T-helper 2 cell (primary cell): ENCODE measurements at places on chromosomes 6 and 20.

DNA sequence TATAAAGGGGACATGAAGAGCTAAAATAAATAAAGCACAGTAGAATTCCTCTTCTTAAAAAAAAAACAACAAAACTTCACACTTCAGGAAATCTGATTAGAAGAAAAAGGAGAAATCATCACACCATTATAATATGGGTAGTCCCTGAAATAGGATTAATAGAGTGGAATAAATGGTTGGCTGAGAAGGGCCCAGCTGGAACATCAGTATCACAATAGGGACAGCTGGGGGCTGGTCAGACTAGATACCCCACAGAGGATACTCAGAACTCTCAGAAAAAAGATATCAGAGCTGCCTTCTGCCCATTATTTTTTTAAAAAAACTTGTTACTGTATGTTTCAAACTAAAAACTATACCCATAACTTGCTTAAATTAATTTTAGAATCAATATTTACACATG is 75.2 kb downstream of the DST start:
- no peak for DNase-seq

DNA sequence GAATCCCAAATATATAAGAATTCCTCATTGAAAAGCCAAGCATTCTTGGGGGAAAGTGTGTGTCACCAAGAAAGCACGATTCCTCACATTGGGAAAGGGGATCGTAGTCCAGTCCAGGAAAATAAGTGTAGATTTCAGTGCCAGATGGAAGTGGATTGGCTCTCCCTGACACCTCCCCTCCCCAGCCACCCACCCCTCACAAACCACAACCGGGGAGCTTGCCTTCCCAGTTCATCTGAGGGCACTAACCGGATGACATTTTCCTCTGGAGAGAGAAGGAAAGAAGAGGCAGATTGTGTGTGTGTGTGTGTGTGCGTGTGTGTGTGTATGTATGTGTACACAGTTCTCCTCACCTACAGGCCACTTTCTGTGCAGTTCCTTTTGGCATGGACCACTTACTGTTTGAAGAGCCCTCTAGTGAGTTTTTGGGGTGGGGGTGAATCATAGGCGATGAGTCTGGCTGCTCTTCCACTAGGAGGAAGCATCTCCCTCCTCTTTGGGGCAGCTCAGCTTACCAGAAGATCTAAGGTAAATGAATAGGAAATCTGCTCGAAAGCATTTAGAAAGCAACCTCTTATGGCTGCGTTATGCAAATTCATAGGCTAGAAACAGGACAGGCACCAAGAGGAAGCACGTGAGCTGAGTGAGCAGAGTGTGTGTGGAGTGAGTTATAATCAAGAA is 20.8 kb downstream of the DAAM2 start:
- no peak for DNase-seq

GRCh38 chr20:2795451-2795850 is 5.0 kb downstream of the CPXM1 start:
- DNase-seq, result no peak

- no peak for DNase-seq
Measured at GRCh38 chr20:1185316-1185741, 548 bp upstream of the TMEM74B start.

DNA sequence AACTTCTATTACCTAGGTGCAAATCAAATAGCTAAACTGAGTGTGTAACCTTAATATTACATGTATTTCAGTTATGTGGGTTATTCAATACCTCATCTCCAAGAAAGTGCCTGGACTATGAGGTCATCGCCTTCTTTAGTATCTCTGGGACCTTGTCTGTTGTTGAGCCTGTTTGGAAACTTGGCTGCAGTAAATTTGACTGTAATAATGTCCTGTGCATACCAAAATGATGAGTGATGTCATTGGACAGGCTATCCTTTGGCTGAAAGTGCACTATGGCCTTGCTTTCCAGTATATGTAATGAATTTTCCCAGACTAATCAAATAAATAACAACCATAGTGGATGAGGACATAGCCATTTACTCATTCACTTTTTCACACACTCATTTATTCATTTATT is 455.1 kb downstream of the ADGRB3 start:
- DNase-seq, result no peak

DNA sequence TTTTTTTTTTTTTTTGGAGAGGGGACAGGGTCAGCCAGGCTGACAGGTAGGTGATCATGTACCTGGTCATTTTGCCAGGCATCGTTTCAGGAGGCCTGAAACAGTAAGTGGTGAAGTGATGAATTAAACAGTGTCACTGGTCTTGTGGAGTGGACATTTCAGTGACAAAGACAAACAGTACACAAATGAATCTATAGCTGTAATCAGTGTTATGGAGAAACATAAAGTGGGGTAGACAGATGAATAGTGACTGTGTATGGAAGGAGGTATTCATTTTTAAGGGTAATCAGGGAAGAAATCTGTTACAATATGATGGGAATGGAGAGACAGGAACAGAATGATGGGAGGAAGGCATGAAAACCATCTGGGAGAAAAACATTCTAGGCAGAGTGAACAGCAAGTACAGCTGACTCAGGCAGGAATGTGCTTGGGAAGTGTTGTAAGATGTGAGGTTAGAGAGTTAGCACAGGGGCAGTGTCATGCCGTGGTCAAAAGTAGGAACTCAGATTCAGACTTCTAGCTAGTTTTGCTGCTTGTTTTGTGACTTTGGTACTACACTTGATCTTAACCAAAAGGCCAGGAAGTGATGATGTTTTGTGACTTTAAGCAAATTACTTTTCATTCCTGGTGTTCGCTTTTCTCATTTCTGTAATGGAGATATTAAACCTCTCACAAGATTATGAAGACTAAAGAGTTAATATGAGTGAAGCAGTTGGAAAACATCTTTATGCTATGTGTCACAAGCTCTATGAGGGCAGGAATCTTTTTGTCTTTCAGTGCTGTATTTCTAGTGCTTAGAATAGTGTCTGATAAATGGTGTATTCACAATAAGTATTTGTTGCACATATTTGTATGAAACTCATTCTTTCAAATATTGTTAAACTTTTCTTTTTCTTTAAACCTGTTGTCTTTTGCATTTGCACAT is 43.4 kb downstream of the QKI start:
- DNase-seq, result peak; percentile 48

GRCh38 chr20:63280929-63281545 is 8.4 kb downstream of the ARFGAP1 start:
- no peak for DNase-seq

DNA sequence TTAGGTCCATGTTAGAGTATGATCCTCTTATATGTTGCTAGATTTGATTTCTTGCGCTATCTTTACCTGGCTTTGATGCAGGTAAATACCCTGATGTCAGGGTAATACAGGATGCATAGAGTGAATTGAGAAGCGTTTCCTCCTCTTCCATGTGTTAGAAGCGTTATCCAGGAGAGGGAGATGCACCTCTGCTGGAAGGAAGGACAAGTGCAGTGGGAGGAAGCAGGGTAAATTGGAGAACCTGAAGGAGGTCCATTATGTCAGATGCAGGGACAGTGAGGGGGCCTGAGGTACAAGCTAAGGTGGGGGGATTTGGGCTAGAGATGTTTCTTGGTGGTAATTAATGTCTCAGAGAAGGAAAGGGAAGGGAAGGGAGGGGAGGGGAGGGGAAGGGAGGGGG is 7.7 kb downstream of the SHLD1 start:
- DNase-seq, result no peak

- DNase-seq, result no peak
Measured at GRCh38 chr6:109121411-109121810, 26.1 kb downstream of the CEP57L1 start.

GRCh38 chr6:6689400-6690143 is 101.1 kb downstream of the LY86 start:
- DNase-seq, result no peak

GRCh38 chr20:59518881-59519706 is 85.2 kb upstream of the PHACTR3 start:
- DNase-seq, result no peak

- no peak for DNase-seq
Measured at GRCh38 chr20:32741151-32741550, 2.1 kb downstream of the COMMD7 start.

- DNase-seq, result no peak
Measured at GRCh38 chr6:140601021-140601808, 1226.8 kb upstream of the CITED2 start.

- no peak for DNase-seq
Measured at GRCh38 chr6:25330796-25331685, 51.9 kb downstream of the CARMIL1 start.

GRCh38 chr6:140436023-140436811 is 1061.8 kb upstream of the CITED2 start:
- DNase-seq, result no peak

GRCh38 chr20:10080574-10080973 is 45.8 kb downstream of the ANKEF1 start:
- no peak for DNase-seq

DNA sequence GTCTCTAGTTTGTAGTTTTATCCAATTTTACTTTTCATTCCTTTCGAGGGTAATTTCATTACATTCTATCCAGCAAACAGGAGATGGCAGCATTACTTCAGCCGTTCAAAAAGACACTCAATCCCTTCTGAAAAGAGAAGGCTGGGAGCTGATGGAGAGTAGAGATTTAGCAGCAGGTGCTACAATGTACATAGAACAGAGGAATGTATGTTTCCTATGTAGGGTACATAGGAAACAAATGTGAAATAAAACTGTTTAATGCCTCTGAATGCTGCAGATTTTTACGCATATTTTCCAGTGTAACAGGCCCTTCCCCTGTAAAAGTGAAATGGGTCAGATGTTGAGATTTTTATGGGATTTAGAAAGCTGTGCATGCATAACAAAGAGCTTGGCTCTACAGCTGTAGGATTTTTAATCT is 16.0 kb downstream of the RPS12 start:
- no peak for DNase-seq

DNA sequence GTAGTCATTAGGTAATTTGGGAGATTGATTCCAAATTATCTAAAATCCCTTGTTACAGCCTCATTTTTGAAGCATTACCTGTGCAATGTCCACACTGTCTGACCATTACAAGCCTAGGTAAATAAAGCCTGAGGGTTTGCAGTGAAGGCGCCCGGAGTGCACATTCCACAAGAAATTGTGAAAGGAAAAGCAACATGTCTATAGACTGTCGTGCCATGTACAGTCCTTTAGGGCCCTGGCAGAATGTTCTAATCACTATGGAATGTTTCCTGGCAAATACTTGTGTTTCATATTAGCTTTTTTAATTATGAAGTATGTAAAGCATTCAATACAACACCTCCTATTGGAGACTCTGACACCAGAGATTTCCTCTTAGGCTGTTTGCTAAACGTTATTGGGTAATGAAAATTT is 28.9 kb downstream of the PREP start:
- no peak for DNase-seq

- DNase-seq, result no peak
Measured at GRCh38 chr6:118319894-118320649, 228.0 kb upstream of the PLN start.

DNA sequence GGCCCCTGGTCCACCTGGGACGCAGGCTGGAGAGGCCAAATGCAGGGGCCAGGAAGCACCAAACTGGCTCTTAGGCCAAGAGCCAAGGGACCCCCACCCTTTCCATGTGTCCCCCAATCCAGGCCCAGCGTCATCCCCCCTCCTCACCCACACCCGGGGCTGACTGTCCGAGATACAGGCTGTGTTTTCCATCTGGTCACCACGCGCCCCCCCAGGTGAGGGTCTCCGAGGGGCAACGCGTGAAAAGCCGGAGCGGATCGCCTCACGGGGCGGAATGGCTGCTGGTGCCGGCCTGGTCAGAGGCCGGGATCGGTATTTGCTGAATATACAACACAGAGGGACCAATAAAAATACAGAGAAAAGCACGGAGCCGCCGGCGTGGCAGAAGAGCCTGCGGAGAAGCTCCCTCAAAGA is 5.2 kb upstream of the ABHD16B start:
- no peak for DNase-seq

GRCh38 chr20:57791966-57792365 is 82.2 kb upstream of the PMEPA1 start:
- no peak for DNase-seq

DNA sequence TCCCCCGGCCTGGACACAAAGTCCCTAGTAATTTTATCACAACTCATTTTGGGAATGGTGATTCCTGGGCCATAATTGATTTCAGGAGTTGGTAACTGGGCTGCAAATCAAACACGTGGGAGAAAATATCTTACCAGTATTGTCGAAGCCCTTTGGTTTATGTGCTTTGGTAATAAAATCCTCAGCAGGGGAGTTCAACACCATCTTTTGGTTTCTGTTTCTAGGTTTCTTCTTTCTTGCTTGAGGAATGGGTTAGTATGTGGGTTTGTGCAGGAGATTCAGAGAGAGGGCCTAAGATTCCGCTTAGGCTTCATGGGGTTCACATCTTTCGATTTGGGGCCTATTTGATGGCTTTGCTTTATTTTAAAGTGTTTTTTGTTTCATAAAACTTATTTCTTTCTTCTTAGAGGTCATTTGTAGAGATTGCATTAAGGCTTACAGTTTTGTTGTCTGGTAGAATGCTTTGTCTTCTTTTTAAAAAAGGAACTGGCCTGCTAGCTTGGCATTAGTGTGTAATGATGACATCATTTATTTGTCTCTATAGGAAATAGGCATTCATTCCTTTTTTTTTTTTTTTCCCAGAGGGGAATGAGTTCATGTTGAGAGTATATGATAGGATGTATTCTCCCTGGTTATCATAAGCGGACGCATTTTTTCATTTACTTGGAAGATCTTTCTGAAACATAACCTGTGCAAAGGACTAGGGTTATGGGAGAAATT is 45.8 kb downstream of the CYP24A1 start:
- no peak for DNase-seq

DNA sequence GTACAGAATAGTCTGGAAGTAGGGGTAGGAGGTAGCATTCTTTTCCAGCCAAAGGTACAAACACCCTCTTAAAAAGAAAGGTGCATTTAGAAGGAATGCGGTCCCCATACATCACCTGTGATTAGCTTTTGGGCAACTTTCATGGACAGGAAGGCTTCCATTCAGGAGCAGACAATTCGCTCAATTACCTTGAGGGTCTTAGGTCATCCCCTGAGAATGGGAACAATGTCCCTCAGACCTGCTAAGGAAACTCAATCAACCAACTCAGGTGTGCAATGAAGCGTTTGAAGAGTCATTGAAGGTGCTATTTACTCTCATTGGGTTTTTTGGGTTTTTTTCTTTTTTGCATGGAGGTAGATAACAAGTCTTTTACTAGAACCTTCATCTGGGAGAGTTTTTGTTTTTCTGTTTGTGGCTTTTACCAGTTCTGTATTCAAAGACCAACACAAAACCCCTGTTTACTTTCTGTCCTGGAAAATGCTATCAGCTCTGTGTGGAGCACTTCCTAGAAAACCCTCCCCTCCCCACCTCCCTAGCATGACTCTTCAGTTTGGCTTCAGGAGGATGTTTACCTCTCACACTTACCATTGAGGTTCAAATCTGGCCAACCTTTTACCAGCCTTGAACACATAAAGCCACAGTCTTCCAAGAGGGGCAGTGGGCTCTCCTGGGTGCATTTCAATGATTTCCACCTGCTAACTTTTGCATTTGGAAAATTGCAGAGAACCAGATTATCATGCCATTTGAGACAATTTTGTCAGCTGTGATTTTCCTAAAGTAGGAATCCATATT is 271.2 kb upstream of the PRDM1 start:
- peak; percentile 73 for DNase-seq

GRCh38 chr6:29750709-29751108 is 27.5 kb downstream of the HLA-F start:
- no peak for DNase-seq

- no peak for DNase-seq
Measured at GRCh38 chr6:117498159-117498558, 15.7 kb downstream of the DCBLD1 start.

GRCh38 chr6:119308991-119309657 is 40.4 kb downstream of the MAN1A1 start:
- no peak for DNase-seq

- DNase-seq, result no peak
Measured at GRCh38 chr6:169896826-169897456, 145.5 kb downstream of the ERMARD start.

GRCh38 chr20:37504404-37505096 is 16.5 kb upstream of the NNAT start:
- DNase-seq, result no peak
